ENCODE measurements at places on chromosomes 12 and 14.

GRCh38 chr12:30885321-30885720, 41.2 kb upstream of the TSPAN11 start:
- no peak for DNase-seq

GRCh38 chr14:48826058-48826457, 760.1 kb downstream of the RPS29 start:
- DNase-seq: no peak

- DNase-seq: peak; percentile 45
These were observed 30.7 kb downstream of the CEP290 start for GRCh38 chr12:88111074-88111652.

GRCh38 chr12:10136637-10137205, 6.7 kb upstream of the CLEC7A start:
- no peak for DNase-seq

DNA sequence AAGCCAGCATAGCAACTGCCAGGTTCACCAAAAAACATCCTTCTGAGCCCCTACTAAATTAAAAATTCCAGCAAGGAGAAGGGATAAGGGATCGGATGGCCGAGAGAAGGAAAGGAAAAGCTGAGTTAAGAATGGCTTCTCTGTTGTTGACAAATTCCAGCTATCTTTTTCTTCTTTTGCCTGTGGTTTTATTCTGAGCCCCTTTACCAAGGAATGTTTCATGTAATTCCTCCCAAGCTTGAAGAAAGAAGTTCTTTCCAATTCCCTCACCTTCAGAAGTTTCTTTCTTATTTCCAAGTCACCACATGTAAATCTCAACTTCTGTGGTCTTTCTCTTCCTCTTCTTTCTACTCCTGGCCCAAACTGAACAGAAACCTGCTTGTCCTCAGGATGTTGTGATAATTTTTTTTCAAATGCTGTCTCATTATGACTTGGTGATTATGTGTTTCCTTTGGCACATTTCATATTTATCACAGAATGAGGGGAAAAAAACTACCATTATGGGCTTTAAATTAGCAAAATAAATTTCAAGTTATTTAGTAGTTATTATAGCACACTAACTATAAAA, 40.0 kb downstream of the FGD6 start:
- no peak for DNase-seq

DNA sequence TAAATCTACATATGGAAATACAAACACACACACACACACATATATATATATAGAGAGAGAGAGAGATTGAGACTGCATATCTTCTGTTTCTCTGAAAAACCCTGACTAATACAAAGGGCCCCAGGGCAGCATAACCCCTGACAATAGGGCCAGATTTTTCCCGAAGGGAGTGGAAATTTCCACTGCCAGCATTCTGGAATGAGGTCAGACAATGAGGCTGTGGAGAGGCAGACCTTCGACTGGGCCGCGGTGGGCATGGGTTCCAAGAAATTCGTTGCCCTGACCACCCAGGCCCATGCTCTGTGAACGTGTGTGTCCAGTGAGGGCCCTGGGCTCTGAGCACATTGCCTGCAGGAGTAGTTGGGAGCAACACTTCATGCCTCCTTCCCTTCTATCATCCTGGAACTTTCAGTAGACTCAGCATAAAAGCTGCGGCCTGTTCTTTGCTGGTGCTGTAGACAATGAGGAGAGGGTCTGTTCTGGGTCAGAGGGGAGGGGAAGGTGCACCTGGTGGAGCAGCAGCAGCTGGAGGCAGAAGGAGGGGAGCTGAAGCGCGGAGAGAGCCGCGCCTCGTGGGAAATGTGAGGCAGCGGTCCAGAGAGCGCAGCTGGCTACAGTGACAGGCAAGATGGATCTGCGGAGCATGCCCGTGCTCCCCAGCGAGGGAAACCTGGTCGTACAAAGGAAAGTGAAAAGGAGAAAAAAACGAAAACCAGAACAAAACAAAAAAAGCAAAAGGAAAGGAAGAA, 25.6 kb upstream of the CCDC60 start:
- DNase-seq: no peak

- peak; percentile 10 for DNase-seq
These were observed 8.1 kb upstream of the LHX5 start for GRCh38 chr12:113479590-113480335.

DNA sequence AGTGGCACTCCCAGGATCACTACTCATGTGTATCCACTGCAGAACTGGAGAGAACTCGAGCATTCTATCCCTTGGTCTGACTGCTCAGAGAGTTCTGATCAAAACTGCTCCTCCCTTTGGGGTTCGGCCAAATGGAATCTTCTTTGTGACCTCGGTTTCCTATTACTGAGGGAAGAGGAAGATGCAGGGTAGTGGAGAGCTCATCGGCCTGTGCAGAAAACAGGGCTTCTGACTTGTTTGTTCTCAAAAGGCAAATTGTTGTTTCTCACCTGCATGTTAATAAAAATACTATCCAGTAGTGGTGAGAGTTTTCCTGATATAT, 17.1 kb upstream of the AKAP6 start:
- no peak for DNase-seq
